ENCODE measurements at places on chromosomes 1 and 21. TPM values are rescaled to one million over a fixed set of nuclear protein-coding genes. Genes with fewer than 3 reads are reported as not detected.

- DNase-seq = no peak
These were observed 16.7 kb downstream of the AMPD2 start for GRCh38 chr1:109636201-109636952.

DNA sequence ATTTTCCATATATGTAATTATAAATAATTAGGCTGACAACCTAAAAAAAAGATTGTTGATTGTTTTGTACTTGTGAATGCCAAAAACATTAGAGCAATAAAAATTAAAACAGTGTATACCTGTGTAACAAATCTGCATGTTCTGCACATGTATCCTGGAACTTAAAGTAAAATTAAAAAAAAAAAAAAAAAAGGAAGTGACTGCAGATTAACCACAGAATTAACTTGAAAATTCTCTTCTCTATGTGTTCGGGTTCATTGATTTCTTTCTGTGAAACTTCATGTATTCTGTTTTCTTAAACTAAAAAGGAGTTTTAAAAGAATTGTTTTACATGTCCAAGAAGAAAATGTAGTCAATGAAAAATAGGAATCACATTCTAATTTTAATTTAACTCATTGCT lies 95.7 kb downstream of the FASLG start:
- DNase-seq = no peak

DNA sequence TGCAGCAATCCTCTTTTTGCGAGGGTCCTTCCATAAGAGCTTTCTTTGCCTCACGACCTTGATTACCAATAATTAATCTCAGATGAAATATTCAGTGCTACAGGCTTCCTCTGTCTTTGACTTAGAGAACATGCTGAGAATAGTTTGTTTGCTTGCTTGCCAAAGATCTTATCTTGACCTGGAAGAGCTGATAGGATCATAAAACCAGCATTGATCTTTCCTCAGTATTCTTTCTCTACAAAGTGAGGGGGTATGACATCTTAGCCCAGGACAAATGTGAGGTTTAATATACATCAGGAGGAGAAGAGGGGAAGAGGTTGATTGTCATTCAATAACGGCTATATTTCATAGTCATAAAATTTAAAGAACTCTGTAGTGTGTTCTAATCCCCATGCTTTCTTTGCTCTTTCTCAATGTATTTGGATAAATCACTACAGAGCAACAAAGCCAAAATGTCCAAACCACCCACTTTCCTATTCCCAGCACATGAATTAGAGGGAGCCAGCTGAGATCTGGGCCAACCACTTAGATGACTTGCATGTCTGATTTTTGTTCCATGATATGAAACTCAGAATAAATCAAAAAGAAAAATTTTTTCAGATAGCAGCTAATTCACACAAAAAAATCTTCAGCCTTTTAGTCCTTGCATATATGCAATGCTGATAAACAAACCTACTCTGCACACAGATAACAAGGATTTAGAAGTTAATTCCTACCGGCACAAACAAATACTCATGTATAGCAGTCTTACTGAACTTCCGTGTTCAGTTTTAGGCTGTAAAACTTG lies 50.5 kb upstream of the IPO9 start:
- no peak for DNase-seq

DNA sequence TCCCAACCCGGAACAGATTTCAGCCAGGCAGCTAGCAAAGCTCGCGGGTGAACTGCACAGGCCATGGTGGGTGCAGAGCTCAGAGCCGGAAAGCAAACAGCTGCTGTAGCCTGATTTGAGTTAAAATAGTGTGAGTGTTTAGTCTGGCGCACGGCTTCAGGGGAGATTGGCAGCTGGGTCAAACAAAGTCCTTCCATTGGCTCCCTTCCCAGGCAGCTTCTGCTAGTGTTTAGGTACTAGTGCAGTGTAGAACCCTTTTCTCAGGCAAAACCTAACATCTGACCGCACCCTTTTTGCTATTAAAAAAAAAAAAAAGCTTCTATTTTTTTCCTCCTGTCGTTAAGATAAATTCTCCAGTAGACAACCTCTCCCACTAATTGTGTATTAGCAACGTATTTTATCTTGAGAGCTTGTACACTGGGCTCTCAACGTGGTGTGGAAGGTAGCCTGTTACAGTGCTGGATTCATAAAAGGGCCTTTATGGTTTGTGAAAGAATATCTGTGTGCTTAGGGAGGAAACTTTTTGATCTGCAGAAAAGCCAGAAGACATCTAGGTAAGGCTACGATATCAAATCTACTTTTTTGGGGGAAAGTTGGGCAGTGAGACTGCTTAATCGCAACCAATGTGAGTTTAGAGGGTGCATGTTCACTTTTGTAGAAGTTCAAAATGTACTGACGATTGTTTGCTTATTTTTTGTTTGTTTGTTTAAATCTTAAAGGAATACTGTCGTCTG lies 689.6 kb downstream of the USP25 start:
- DNase-seq = peak; percentile 79

- peak; percentile 11 for DNase-seq
These were observed 59.5 kb downstream of the RIPK4 start for GRCh38 chr21:41707231-41707959.

DNA sequence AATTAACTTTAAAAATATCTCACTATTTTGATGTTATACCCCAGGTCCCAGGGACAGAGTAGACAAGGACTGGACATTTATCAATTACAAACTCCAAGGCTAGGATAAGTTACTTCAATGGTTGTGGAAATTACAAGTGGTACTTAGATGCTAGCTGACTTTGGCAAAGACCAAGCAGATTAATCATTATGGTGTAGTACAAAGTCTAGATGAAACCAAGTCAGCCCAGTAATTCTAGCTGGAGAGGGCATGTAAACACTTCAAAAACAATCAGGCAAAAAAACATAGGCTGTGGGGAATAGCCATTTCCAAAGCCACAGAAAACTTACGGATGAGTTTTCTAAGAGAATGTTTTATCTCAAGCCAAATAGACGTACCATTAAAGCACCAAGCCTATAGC lies 124.5 kb downstream of the TSEN15 start:
- DNase-seq = no peak

- DNase-seq = no peak
These were observed 28.2 kb downstream of the BATF3 start for GRCh38 chr1:212671342-212672031.

DNA sequence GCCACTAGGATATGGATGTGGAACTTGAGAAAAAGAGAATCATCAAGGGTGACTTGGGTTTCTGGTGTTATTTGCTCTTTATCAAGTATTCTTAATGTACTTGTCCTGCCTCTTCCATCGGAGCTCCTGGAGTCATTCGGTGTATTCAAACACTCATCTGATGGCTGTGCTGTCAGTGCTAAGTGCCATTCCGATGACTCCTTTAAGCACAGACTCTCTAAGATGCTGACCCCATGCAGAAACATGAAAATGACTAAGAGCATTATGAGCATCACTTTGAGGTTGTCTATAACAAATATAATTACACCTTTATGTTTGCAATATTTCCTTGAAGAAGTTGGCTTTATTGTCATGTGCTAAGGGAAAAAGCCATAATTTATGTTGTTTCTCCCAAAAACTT lies 11.3 kb upstream of the RPL5 start:
- no peak for DNase-seq

GRCh38 chr1:196738730-196739129 lies 35.9 kb upstream of the CFHR3 start:
- no peak for DNase-seq

- no peak for DNase-seq
These were observed 79.3 kb downstream of the DENND1B start for GRCh38 chr1:197695961-197696360.

DNA sequence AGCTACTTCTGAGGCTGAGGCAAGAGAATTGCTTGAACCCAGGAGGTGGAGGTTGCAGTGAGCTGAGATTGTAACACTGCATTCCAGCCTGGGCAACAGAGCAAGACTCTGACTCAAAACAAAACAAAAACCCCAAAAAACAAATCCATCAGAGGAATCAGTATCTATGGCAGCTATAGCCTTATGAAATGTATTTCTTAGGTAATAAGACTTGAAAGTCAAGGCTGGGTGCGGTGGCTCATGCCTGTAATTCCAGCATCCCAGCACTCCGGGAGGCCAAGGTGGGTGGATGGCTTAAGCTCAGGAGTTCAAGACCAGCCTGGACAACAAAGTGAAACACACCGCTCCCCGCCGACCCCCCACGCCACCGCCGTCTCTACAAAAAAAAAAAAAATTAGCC lies 31.1 kb upstream of the EYA3 start:
- no peak for DNase-seq

MYBPH gene
- total RNA-seq = not detected

PLA2G2A gene
- total RNA-seq = 332 TPM

WNT4 gene
- not detected for total RNA-seq

KIAA1614 gene
- total RNA-seq = 6.4 TPM

COQ8A gene
- 412 TPM for total RNA-seq

DIPK1A gene
- total RNA-seq = 6.7 TPM

PDE9A gene
- total RNA-seq = 3.4 TPM
